NCI-H526 (cell line): ENCODE measurements at places on chromosomes 12 and 14.

- DNase-seq = peak; percentile 57
Observed at GRCh38 chr14:106094654-106095189, 568.3 kb downstream of the TMEM121 start.

- DNase-seq = no peak
Observed at GRCh38 chr14:38824706-38825105, 278.3 kb downstream of the SEC23A start.

- DNase-seq = no peak
Observed at GRCh38 chr14:94601884-94602391, 10.3 kb upstream of the SERPINA3 start.

GRCh38 chr12:128643155-128643554, 180.6 kb downstream of the SLC15A4 start:
- no peak for DNase-seq
